ENCODE measurements at places on chromosomes 6 and 20.

GRCh38 chr20:9711872-9712271 is 127.0 kb downstream of the PAK5 start:
- no peak for DNase-seq

DNA sequence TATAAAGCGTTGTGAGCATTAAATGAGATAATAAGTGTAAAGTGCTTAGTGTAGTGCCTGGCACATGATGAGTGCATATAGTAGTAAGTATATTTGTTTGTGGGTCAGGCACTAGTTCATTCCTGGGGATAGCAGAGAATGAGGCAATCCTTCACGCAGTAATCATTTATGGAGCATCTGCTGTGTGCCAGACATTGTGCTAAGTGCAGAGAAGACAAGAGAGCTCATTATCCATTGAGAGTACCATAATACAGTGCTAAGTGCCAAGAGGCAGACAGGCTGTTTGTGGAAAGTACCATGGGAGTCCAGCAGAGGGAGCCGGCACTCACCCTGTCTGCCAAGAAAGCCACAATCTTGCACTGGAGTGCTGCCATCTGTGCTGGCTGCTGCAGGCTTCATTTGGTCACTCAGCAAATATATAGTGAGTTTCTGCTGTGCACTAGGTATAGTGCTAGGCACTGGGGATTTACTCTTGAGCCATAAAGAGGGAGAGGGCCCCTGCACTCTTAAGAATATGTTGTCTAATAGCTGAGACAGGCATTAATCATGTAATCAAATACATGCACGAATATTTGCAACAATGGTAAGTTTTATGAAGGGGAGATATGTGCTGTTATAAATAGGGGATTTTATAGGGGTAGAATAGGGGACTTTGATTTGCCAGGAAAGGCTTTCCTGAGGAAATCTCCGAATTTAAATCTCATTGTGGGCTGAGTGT is 12.9 kb upstream of the MROH8 start:
- peak; percentile 98 for DNase-seq

GRCh38 chr6:133827766-133828165 is 61.1 kb upstream of the TCF21 start:
- DNase-seq: no peak

DNA sequence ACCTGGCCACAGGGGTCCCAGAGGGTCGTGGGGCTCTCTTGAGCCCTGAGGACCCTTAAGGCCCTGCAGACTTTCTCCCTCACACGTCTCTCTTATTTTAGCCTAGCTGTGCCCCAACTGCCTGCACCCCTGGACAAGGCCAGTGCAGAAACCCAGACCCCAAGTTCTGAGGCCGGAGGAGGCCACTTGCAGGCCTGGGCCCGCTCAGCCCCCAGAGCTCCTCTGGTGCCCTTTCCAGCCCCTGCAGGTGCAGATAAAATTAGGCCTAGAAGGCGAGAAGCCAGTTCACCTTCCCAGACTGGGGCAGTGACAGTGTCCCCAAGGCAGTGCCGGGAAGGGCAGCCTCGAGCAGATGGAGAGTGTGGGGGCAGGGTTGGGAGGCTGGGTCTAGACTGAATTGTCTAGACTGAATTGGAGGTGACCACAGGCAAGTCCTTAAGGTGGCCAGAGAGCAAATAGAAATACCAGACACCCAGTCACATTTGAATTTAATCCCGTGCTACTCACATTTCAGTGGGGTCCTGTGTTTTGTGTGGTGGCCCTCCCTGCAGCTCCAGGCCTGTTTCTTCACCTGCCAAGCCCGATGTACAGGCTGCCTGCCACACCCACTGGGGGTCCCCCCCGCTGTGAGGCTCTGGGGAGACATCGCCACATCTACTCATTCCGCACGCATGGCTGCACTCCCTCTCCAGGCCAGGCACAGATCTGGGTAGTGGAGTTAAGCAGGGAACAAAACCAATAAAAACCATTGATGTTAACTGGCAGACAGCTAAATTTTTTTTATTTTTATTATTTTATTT is 8.6 kb upstream of the IP6K3 start:
- no peak for DNase-seq

- DNase-seq: no peak
Observed at GRCh38 chr6:52328729-52329128, 33.2 kb upstream of the PAQR8 start.

GRCh38 chr6:137799950-137800568 is 67.0 kb upstream of the TNFAIP3 start:
- DNase-seq: peak; percentile 21

GRCh38 chr20:45959956-45960630 is 11.9 kb downstream of the ZNF335 start:
- DNase-seq: no peak

DNA sequence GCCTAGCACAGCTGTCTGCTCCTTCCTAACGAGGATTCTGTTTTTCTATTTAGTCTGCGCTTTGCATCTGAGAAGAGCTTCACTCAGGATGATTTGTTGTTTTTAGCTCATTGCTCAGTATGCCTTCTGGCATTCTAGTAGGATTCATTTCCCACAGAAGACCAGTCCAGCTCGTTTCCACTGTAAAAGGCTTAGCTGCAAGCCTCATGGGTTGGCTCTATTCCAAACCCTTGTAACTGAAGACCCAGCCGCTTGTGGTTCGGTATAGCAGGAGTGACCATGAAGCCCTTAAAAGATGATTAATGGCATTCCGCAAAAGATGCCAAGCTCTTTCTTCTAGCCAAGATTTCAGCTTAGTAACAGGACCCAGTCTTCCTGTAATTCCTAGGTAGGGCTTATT is 7.2 kb downstream of the ADGRF1 start:
- no peak for DNase-seq
